ENCODE measurements at places on chromosomes 12 and 14.

- DNase-seq: no peak
Observed at GRCh38 chr14:51472881-51473280, 178.8 kb upstream of the FRMD6 start.

- peak; percentile 76 for DNase-seq
Observed at GRCh38 chr14:91872517-91873470, 5.5 kb upstream of the TC2N start.

- DNase-seq: no peak
Observed at GRCh38 chr14:99752486-99753121, 40.6 kb upstream of the EML1 start.

GRCh38 chr12:88893801-88894200, 313.5 kb upstream of the KITLG start:
- DNase-seq: no peak

DNA sequence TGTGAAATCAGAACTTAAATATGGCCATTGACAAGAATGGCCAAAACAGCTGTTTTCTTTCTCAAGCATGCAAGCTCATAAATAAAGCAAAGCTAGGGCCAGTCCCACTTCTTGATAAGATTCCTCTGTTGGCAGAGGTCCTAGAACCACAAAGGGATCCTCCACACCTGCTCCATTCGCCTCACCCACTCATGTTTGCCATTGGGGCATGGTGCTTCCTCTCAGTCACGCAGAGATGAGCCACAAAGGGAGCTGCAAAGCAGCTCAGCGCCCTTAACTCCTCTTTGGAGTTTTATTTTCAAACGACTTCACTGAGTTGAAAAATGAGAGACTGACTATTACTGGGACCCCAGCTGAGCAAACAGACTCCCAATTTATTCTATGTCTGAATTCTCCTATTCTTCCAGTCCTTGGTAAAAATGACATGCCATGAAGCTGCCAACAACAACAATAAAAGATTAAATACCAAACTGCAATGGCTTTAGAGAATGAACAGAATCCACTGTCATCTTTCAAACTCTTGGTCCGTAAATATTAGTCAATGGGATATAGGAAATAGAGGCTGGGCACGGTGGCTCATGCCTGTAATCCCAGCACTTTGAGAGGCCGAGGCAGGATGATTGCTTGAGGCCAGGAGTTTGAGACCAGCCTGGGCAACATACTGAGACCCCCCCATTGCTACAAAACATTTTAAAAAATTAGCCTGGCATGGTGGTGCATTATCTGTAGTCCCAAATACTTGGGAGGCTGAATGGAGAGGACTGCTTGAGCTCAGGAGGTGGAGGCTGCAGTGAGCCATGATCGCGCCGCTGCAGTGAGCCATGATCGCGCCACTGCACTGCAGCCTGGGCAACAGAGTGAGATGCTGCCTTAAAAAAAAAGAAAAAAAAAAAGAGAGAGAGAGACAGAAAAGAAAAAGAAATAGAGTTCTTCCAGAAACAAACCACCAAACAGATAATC, 16.4 kb downstream of the MANSC1 start:
- DNase-seq: no peak

DNA sequence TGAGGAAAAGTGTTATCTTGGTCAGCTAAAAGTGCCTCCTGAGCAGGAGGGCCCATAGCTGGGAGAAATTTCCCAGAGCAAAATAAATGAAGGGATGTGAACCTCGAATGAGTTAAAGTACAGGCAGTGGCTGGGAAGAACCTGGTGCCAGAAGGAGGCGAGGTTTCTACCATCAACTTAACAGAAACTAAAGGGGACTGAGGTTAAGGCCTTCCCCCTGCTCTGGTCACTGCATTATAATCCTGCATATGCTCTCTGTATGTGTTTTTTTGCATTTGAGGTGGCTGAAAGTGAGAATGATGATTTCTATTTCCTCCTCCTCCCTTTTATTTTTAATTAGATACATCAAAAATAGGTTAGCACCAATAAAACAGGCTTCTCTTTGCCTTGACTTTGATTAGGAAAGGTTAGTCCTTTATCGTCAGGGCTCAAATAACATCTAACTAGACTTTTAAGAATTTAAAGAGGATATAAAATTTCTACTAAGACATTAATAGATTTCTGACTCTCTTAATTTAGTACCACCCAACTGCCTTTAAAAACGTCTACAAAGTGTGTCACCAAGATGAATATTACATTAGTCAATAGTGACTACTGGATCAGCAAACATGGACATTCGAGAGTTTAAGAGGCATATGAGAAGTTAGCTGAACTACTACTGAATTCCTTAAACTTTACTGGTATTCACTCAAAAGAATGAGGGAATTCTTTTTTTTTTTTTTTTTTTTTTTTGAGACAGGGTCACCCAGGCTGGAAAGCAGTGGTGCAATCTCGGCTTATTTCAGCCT, 49.2 kb downstream of the GALNT4 start:
- no peak for DNase-seq

- no peak for DNase-seq
Observed at GRCh38 chr14:102821252-102821651, 44.0 kb downstream of the TRAF3 start.

DNA sequence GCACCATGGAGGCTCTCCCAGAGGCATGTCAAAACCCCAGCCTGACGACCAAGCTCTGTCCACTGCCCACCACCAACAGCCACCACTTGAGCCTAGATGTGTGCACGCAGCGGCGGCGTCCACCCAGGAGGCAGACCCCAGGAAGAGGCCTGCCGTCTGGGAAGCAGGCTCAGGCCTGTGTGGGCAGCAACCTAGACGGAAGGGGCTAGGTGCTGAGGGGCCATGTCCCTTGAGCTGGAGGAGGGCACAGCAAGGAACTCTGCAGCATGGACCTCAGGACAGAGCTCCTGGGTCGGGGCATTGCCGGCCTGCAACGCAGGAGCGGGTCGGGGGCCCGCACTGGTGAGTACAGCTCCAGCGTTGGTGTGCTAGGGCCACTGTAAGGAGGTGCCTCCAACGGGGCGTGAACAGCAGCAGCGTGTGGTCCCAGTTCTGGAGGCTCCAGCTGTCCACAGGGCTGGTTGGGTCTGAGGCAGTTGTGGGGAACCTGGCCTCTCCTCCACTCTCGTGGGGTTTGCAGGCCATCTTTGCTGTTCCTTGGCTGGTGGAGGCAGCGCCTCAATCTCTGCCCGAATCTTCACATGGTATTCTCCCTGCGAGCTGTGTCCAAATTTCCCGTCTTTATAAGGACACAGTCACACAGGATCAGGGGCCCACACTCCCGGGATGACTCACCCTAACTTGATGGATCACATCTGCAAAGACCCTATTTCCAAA, 20.5 kb downstream of the ZBTB42 start:
- no peak for DNase-seq

DNA sequence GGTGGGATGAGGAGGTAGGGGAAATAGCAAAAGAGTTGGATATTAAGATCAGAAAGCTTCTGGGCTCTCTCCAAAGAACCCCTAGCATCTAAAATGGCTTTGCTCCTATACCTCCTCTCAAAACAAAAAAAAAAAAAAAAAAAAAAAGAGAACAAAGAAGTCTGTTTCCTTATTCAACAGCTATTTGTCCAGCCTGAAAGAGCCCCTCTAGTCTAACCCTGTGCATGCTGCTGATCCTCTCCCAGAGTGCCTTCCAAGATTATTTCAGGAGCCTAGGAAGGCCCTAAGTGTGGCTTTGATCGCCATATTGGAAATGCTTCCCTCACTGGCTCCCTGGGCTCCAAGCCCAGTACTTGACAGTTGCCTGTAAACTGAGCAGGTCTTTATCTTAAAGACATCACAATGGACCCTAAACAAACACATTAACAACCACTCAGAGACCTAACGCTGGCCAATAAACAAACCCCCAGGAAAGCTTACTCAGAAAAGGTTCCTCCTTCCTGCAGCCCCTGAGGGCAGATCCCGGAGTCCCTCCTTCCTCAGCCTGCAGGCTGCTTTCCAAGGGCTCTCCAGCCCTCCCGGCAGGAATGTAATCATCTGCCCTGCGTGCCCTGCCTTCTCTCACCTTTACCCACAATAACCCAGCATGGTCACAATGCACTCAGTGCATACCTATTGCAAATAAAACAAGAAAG, 17.4 kb upstream of the COL2A1 start:
- DNase-seq: no peak

Measured in activated naive CD4-positive, alpha-beta T cell treated with anti-CD3 and anti-CD28 coated beads, Interleukin-2, amount 10 ng/mL, durations not matched to agents 7 days and 5 days (primary cell).